ENCODE measurements at places on chromosomes 3 and 15.
A peak's percentile ranks its signal among the peaks of the same experiment; 100 is the strongest.

GRCh38 chr3:39211332-39212130 is 19.1 kb upstream of the XIRP1 start:
- DNase-seq: no peak
- no peak overlapping the region for H3K4me3 ChIP-seq
- H3K27ac ChIP-seq: no peak overlapping the region
- no peaks in the 10 kb centered on the region for H3K4me1 ChIP-seq

DNA sequence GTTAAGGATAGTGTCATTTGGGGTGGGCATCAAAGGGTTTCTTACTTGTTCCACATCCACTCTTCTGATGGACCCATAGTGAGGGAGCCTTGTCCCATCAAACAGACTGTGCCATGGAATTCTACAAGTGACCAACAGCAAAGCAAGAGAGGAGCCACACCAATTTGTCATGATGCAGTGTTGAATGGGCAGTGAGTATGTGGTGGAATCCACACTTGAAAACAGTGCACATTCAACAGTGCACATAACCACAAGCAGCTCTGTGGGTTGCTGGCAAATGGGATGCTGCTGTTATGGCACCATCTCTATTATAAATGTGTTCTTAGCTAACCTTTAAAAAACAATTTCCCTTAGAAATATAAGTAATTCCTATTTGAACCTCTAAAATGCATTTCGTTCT is 52.5 kb upstream of the CPNE4 start:
- H3K27me3 ChIP-seq: no peaks in the 10 kb centered on the region
- H3K4me3 ChIP-seq: no peak overlapping the region
- no peaks in the 10 kb centered on the region for H3K36me3 ChIP-seq
- DNase-seq: no peak
- H3K27ac ChIP-seq: no peak overlapping the region
- no peaks in the 10 kb centered on the region for H3K4me1 ChIP-seq

GRCh38 chr3:191753196-191753595 is 292.2 kb downstream of the PYDC2 start:
- H3K27ac ChIP-seq: no peak overlapping the region
- no peaks in the 10 kb centered on the region for H3K27me3 ChIP-seq
- DNase-seq: no peak
- no peaks in the 10 kb centered on the region for H3K36me3 ChIP-seq
- no peak overlapping the region for H3K4me3 ChIP-seq

GRCh38 chr15:98713585-98714001 is 65.3 kb downstream of the IGF1R start:
- H3K4me1 ChIP-seq: no peaks in the 10 kb centered on the region
- H3K27ac ChIP-seq: no peak overlapping the region
- H3K4me3 ChIP-seq: no peak overlapping the region
- peaks cover 7% of the 10 kb centered on the region for H3K27me3 ChIP-seq
- no peak for DNase-seq

GRCh38 chr3:48927928-48928327 is 9.3 kb downstream of the ARIH2 start:
- H3K27me3 ChIP-seq: no peaks in the 10 kb centered on the region
- DNase-seq: no peak
- no peak overlapping the region for H3K27ac ChIP-seq
- no peak overlapping the region for H3K4me3 ChIP-seq
- H3K36me3 ChIP-seq: peaks cover 75% of the 10 kb centered on the region

DNA sequence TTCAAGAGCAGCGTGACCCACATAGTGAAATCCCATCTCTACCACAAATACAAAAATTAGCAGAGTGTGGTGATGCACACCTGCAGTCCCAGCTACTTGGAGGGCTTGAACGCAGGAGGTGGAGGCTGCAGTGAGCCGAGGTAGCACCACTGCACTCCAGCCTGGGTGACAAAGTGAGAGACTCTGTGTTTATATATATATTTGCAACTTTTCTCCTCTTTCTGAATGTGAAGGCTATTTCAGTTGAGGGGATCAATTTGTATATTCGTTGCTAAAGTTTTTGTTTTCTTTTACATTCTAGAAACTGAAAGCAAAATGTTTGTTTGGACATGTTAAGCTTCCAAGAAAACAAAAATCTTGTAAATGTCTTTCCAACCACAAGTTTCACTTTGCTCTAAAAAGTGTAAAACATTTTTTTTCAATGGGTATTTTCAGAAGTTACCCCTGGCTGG is 29.8 kb upstream of the FAM98B start:
- H3K36me3 ChIP-seq: no peaks in the 10 kb centered on the region
- H3K27me3 ChIP-seq: no peaks in the 10 kb centered on the region
- H3K4me1 ChIP-seq: no peaks in the 10 kb centered on the region
- no peak overlapping the region for H3K27ac ChIP-seq
- no peak overlapping the region for H3K4me3 ChIP-seq

- no peak overlapping the region for H3K27ac ChIP-seq
- peaks cover 33% of the 10 kb centered on the region for H3K27me3 ChIP-seq
- DNase-seq: peak; percentile 80
- H3K4me3 ChIP-seq: no peak overlapping the region
These were observed 9.7 kb downstream of the PLA2G4D start for GRCh38 chr15:42084465-42085235.

GRCh38 chr15:72318408-72318942 is 1.5 kb downstream of the CELF6 start:
- H3K4me3 ChIP-seq: no peak overlapping the region
- no peak overlapping the region for H3K27ac ChIP-seq
- H3K4me1 ChIP-seq: no peaks in the 10 kb centered on the region
- no peaks in the 10 kb centered on the region for H3K27me3 ChIP-seq
- no peak for DNase-seq

- no peaks in the 10 kb centered on the region for H3K4me1 ChIP-seq
- no peaks in the 10 kb centered on the region for H3K36me3 ChIP-seq
These were observed 48.8 kb upstream of the PRTG start for GRCh38 chr15:55791551-55792400.

DNA sequence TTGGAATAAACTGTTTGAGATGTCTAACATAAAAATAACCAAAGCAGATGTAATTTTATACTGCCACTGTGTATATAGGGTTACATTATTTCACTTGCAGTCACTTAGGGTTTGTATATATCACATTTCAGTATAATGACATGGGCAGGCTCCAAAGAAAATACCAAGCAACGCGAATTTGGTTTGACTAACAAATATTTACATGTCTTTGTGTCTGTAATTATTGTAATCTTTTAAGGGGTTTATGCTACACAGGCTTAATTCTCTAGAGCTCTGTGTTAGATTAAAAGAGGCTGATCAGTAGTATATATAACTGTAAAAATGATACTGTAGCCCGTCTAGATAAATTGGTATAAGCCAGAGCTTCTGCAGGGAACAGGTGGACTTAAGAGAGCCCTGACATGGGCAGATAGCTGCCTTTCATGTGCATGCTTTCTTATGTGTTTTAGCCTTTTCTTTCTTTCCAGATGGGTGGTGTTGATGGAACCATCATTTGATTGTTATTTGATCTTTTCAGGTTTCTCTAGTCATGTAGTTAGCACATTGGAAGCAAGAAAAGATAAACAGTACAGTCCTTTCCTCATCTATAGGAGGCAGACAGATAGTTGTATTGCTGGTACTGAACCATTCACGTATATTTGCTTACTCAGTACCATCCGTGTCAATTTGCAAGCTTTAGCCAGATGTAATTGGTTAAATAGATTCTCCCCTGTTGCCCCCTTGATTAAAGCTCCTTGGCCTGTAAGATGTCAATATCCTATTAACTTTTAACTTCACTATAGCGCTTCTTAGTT is 86.1 kb downstream of the GALK2 start:
- peaks cover 16% of the 10 kb centered on the region for H3K36me3 ChIP-seq
- H3K27ac ChIP-seq: no peak overlapping the region
- no peaks in the 10 kb centered on the region for H3K27me3 ChIP-seq
- no peaks in the 10 kb centered on the region for H3K4me1 ChIP-seq
- no peak overlapping the region for H3K4me3 ChIP-seq
- no peak for DNase-seq

DNA sequence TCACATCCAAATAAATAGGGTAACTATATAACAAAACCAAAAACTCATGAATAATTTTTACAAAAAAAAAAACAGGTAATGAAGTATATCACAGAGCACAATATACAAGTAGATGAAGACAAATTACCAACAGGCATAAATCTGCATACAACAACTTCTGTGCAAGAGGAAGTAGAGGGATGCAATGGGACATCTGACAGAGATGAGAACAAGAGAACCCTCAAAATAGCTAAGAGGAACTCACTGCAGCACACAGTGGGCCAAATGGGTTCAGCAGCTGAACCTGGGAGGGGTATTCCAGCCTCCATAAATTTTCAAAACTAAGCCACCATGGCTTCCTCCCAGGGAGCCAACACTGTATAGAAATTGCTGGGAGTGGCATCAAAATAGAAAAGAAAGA is 9.6 kb upstream of the BTLA start:
- H3K27ac ChIP-seq: no peak overlapping the region
- H3K27me3 ChIP-seq: no peaks in the 10 kb centered on the region
- no peaks in the 10 kb centered on the region for H3K36me3 ChIP-seq
- no peak overlapping the region for H3K4me3 ChIP-seq
- no peaks in the 10 kb centered on the region for H3K4me1 ChIP-seq
